Stimulated activated CD8-positive, alpha-beta memory T cell treated with anti-CD3 and anti-CD28 coated beads, Interleukin-7, amount 100 ng/mL, for 48 hours (primary cell): ENCODE measurements at places on chromosomes 4 and X.

DNA sequence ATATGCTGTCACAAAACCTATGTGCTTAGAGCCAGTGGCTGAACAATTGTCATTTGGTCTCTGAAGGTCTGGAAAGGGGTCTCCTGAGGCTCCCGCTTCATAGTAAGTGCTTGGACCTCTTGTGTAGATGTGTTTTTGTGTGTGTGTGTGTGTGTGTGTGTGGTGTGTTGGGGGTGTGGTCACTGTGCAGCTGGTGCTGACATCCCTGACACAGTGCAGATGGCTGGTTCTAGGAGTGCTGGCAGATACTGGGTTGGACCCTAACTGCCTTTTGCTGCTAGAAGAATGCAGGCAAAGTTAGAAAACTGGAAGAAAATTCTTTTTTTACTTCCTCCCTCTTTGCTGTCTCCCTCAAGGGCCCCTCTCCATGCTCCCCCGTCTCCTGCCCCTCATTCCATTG, 1872.6 kb downstream of the ARAP2 start:
- no peak for DNase-seq

DNA sequence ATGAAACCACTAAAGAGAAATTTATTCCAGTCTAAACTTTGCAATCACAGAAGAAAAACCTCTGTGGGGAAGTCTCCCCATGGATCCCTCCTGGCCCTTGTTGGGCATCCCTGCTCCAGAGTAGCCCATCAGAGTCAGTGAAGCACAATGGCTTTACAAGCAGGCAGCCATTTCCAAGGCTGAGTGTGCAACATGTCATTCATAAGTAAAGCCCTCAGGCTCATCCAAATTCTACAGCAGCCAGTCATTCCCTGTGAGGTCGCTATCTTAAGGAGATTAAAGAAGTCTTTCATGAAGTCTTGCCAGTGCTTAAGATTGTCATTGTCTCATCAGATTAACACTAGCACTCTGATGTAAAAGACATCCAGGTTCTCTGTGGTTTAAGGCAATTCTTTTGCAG, 17.0 kb upstream of the MAPK10 start:
- DNase-seq, result no peak

DNA sequence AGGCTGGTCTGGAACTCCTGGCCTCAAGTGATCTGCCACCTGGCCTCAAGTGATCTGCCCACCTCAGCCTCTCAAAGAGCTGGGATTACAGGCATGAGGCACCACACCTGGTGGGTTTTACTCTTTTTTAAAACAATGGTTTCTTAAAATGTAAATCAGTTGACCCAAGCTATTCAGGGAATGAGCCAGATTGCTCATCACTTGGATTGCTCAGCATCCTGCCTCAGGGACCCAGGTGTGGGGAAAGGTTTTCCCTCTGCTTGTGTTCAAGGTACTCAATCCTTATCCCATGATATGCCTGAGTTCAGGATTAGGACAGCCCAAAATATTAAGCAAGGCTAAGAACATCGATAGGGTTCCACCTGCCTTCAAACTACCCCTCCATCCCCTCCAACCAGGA, 67.4 kb downstream of the CHRNA9 start:
- no peak for DNase-seq

DNA sequence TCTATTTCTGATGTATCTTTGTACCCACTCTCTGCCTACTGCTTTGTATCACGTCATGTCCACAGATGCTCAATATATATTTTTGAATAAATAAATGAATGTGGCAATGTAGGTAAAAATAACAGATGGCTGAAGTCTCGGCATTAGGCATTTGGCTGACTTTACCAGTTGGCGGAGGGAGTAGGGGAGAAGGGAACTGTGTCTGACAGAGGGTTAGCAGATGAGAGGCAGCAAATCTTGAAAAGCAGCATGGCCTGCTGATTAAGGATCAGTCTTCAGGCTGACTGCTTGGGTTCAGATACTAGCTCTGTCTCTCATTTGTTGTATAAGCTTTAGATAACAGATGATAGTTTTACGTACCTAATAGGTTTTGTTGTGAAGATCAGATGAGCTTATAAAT, 31.9 kb upstream of the RASGEF1B start:
- no peak for DNase-seq

DNA sequence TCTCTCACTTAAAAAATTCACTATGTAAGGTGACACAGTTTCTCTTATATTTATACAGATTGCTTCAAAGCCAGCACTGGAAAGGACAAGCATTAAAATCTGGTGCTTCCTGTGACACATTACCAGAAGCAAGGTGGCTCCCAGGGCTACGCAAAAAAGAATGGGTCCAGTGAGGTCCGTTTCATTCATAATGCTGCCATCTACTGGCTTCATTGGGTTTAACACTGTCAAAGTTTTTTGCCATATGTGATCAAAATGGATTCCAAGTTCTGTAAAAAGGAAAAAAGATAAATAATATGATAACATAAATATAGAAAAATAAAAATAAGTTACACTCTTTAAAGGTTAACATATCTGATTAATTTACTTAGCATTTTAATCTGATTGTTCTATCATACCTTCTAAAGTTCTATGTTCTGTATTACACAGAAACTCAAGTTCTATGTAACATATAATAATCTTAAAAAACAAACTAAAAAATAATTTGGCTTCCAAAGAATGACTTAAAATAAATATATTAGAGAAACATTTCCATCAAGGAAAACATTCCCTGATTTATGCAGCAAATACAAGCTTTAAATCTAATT, 22.1 kb downstream of the YIPF7 start:
- DNase-seq, result peak; percentile 18

- DNase-seq, result no peak
Observed at GRCh38 chr4:56215901-56216300, 171.4 kb downstream of the AASDH start.

DNA sequence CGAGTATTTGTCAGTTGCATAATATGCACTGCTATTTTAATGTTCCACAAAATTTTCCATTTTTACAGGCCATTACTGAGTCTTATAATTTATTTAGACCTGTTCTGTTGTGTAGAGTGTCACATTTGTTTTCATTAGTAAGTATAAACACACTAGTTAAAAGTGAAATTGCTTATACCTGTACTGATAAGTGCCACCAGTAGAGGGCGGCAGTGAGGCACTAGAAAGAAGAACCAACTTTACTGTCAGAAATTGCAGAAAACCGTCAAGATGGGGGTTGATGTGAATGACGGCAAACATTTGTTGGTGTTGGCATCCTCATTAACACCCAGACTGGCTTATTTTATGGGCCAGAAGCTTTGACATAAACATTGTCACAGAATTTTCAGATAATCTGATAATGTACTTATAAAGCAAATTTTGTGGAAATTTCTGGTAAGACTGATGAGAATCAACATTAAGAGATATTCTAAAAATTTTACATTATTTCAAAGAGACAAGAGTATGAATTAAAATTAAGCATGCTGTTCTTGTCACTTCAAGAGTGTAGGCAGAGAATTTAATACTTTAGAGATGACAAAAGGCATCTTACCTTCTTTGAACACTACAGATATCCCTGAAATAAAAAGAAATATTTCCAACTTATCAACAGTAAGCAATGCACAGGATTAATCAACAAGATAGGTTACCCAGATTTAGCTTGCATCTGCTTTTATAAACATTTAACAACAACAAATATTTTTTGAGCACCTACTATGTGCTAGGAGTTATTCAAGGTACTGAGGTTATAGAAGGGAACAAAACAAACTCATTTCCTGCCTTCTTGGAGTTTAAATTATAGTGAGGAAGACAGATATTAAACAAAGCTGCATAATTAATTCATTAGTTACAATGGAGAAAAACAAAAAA, 24.9 kb downstream of the ALPK1 start:
- DNase-seq, result peak; percentile 15

GRCh38 chr4:81549984-81550383, 78.3 kb upstream of the RASGEF1B start:
- DNase-seq, result no peak

GRCh38 chrX:40471965-40472648, 108.7 kb upstream of the ATP6AP2 start:
- no peak for DNase-seq

- DNase-seq, result no peak
Observed at GRCh38 chr4:35325908-35326453, 918.3 kb downstream of the ARAP2 start.

GRCh38 chrX:7119950-7120877, 27.3 kb upstream of the STS start:
- no peak for DNase-seq

GRCh38 chr4:78482281-78482680, 69.3 kb upstream of the ANXA3 start:
- DNase-seq, result no peak

GRCh38 chrX:148664995-148665394, 164.6 kb downstream of the AFF2 start:
- no peak for DNase-seq

DNA sequence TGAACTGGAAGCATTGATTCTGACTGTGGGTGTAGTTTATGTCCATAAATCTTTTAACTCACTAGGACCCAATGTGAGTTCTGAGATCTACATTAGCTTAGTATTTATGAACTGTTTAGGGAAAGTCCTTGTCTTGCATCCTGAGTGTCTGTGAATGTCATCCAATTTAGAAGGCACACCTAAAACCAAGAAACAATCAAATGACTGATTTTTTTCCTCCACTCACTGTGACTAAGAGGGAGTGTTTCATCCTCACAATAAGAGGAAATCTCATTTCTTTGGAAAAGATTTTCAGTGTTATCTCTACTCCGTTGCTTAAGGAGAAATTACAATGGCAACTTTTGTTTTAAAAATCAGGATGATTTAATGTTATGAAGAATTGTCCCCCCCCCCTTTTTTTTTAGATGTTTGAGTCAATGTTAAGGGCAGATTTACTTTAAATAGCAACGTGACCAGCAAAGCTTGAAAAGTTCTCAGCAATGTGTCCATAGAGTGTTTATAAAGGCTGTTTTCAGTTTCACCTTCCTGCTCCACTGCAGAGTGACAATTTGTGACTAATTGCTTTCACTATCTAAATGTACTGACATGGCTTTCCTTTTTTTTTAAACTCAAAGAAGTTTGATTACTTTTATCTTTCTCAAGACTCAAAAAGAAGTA, 173.0 kb downstream of the SPCS3 start:
- DNase-seq, result no peak

- no peak for DNase-seq
Observed at GRCh38 chrX:85052636-85053343, 49.1 kb downstream of the APOOL start.
